ENCODE measurements at places on chromosomes 2 and 18.
A peak's percentile ranks its signal among the peaks of the same experiment; 100 is the strongest.

DNA sequence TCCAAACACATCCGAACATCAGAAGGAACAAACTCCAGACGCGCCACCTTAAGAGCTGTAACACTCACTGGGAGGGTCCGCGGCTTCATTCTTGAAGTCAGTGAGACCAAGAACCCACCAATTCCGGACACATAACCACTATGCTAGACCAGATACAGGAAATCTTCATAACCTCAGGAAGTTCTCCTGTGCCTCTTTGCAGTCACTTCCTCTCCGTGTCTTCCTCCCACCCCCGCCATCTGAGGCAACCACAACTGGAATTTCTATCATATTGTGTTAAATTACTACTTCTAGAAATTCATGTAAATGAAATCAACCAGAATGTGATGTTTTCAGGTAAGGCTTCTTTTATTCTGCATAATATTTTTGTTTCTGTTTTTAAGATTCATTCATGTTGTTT is 631.0 kb upstream of the NXPH2 start:
- DNase-seq = no peak

DNA sequence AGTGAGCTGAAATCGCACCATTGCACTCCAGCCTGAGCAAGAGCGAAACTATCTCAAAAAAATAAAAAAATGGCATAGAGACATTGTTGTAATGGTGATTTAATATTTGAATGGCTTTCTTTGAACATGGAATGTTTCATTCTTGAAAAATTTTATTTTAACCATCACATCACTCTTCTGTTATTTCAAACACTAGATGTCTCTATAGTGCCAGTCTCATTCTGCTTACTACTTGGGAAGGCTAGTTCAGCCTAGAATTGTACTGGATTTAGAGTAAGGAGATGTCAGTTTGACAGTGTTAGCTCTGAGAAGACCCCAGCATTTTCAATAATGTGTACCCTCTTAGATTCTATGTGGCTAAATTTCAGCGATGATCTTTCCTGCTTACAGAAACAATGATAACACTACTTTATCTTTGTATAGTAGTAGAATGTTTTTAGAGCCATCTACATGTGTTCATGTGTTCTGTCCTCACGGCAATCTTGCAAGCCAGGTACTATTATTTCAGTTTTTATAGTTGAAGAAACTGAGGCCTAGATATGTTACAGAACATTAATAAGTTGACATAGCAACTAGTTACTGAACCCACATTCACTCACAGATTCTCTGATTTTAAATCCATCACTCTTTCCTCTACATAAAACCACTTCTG is 142.9 kb upstream of the ZSWIM2 start:
- no peak for DNase-seq

DNA sequence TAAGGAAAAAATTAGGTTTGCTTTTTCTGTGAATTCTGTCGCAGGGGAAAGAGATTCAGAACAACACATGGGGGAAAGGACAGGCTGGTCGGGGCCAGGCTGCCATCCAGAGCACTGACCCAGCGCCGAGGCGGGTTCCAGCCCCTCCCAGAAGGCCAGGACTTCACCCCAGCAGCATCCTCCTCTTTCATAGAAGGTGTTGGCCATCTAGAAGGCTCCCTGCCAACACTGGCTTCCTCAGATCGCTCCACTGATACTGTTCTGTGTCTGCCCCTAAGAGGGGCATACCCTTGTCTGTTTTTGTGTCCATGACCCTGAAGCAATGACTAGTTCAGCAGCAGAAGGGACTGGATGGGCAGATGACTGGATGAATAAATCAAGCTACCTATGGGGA is 144.5 kb downstream of the HDAC4 start:
- DNase-seq = no peak

- peak; percentile 94 for DNase-seq
These were observed 132.9 kb downstream of the SOCS6 start for GRCh38 chr18:70421471-70422390.

- no peak for DNase-seq
These were observed 15.6 kb downstream of the SUCLG1 start for GRCh38 chr2:84443477-84443876.

DNA sequence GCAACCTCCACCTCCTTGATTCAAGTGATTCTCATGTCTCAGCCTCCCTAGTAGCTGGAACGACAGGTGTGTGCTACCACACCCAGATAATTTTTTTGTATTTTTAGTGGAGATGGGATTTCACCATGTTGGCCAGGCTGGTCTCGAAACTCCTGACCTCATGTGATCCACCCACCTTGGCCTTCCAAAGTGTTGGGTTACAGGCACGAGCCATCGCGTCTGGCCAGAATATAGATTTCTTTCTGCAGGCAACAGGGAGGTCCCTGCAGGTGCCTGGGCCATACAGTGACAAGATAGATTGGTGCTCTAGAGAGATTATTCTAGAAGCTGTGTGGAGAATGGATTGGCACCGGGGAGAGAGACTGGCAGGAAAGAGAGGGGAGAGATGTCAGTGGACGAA is 13.3 kb downstream of the PLCD4 start:
- no peak for DNase-seq

- DNase-seq = no peak
These were observed 53.6 kb upstream of the SLC14A1 start for GRCh38 chr18:45670281-45670962.

DNA sequence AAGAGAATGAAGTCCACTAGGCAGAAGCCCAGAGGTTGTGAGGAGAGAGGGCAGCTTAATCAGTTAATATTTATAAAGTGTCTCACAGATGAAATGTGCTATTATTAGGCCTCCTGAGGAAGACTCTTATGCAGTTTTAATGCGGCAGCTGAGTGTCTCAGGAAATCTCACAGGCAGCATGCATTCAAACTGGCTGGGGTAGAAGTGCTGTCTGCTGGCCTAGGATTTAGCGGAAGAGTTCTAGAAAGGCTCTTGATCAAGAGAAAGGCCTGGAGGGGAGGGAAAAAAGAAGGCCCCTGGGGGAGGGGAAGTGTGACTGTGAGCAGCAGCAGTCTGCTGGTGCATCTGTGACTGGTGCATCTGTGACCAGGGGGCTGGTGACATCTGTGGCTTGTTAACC is 133.0 kb downstream of the FSHR start:
- DNase-seq = no peak

- no peak for DNase-seq
These were observed 5.7 kb downstream of the SLC40A1 start for GRCh38 chr2:189574793-189575475.

GRCh38 chr2:49794396-49794795 is 640.1 kb upstream of the FSHR start:
- no peak for DNase-seq

GRCh38 chr2:178173657-178174056 is 20.7 kb upstream of the OSBPL6 start:
- no peak for DNase-seq

DNA sequence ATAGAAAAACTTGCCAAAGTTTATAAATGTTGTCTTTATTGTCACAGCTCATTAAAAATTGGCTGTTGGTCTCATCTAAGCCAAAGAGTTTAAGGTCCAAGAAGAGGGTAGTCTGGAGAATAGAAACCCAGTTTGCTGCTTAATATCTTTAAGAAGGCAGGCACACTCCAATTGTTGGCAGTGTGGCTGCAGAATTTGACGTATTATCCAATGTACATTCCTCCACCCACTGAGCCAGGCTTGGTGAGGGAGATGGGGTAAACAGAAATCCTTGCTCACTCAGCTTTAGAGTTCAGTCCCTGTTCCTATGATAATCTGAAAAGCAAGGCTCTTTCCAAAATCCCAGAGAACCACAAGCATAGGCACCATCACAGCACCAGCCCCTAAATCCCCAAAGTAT is 10.7 kb upstream of the ADD2 start:
- DNase-seq = no peak

- no peak for DNase-seq
These were observed 980 bp upstream of the RNPEPL1 start for GRCh38 chr2:240567137-240567871.

GRCh38 chr18:59706499-59706898 is 9.3 kb upstream of the CCBE1 start:
- no peak for DNase-seq

DNA sequence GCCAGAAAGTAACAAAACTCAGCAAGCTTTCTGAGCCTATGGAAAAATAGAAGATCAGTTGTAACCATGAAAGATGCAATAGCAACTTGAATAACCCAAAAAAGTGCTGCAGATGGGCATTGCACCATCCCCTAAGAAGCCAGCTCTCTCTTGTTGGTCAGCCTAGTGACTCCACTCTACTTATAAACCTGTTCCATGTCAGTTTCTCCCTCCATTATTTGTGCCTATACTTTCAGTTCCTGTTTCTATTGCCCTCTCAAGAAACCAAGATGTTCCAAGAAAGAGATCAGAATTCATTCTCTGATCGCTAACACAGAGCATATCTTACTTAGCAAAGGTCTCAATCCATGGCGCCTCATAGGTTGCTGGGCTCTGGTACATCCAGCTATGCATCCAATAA is 170.3 kb upstream of the MAP2 start:
- no peak for DNase-seq

DNA sequence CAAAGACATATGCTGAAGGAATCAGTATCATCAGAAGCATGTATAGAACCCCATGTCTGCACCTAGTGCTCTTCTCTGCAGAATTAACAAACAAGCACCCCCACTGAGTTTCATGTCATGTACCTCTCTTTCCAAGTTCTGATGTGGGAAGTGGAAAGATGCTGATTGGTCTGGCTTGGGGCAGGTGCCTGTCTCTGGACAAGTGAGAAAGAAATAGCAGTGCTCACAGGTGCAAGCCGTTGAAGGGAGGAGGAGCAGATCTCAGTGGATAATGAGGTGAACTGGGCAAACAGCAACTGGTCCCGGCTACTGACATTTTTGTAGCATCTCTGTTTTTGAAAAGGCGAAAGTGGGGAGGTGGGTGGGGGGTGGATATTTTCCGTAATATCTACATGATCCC is 17.5 kb upstream of the ACVR1 start:
- no peak for DNase-seq

- no peak for DNase-seq
These were observed 530.4 kb upstream of the KLHL29 start for GRCh38 chr2:22854588-22854987.

DNA sequence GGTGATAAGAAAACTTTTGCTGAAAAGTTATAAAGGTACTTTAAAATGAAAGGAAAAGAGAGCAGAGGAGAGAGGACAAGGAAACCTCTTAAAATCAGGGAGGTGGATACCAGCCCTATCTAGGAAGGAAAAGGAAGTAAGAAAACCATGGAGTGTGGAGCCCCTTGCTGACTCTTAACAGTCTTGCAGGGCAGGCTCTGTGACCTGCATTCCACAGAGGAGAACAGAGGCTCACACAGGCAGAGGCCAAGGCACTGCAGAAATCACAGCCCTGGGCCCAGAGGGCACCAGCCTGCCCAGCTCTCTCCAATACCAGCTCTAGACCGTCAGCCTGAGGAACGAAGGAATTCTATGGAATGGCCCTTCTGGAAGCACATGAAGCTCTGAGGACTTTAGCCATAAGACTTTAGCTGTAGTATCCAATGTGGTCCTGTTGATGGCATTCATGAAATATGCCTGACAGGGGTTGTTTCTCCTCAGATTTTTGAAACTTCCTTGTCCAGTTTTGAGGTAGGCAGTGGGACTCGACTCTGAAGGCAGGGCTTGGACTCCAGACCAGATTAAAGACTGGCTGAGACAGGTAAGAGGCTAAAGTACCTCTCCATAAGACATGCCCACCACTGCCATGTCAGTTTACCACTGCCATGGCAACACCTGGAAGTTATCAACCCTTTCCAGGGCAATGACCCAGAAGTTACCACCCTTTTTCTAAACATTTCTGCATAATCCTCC is 216.3 kb downstream of the ANAPC1 start:
- no peak for DNase-seq

GRCh38 chr2:224861266-224861665 is 145.1 kb upstream of the CCDC195 start:
- DNase-seq = no peak

DNA sequence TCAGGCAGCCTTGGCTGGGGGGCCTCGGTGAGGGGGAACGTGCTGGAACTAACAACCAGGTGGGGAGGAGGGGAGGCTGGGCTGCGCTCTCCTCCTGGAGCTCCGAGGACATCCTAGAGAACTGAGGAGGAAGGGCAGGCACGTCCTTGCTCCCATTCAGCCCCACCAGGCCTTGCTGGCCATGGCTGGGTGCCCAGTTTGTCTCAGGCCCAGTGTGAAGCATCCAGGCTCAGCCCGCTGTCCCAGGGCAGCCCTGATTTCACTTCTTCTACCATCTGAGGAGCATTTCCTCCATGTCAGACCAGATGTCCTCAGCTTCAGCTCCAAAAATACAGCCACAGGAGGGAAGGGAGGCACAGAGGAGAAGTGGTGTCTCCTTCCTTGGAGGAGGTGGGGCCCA is 125.4 kb downstream of the CELF4 start:
- no peak for DNase-seq

- DNase-seq = no peak
These were observed 519.4 kb downstream of the TDRD15 start for GRCh38 chr2:21643180-21643579.

GRCh38 chr18:32093102-32093511 is 1.4 kb downstream of the RNF138 start:
- no peak for DNase-seq

DNA sequence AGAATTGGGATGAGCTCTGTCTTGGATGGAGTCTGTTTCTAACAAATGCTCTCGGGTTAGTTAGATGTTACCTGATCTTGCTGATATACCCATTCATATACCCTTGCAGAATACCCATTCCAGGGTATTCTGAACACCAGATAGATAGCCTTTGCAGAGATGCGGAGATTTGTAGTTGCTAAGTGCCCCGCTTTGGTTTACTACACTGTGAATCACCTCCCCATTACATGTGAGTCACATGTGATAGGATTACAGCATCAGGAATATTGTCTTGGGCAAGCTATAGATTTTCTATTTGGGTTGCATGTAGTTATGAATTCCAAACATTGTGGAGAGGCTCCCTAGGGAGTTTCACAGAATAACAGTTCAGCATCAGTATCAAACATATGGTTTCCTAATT is 3.8 kb downstream of the VSNL1 start:
- no peak for DNase-seq

DNA sequence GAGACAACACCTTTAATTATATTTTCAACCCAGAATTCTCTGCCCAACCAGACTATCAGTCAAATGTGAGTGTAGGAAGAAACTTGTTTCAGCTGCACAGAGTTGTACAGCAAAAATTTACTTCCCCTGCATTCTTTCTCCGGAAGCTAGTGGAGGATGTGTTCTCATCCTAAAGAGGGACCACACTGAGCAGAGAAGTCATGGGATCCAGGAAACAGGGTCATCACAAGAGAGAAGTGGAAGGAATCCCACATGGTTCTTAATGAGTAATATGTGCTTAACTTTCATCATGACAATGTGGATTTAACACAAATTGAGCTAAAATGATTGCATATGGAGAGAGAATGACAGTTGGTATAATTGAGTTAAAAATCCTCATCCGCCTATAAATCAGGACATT is 78.2 kb downstream of the INPP4A start:
- no peak for DNase-seq

GRCh38 chr18:3793545-3793944 is 343.6 kb downstream of the TGIF1 start:
- no peak for DNase-seq

- DNase-seq = no peak
These were observed 10.1 kb downstream of the TANK start for GRCh38 chr2:161170377-161170776.
